ENCODE measurements at places on chromosomes 7 and 10.

GRCh38 chr10:113443141-113443925 is 109.5 kb upstream of the HABP2 start:
- DNase-seq: no peak

DNA sequence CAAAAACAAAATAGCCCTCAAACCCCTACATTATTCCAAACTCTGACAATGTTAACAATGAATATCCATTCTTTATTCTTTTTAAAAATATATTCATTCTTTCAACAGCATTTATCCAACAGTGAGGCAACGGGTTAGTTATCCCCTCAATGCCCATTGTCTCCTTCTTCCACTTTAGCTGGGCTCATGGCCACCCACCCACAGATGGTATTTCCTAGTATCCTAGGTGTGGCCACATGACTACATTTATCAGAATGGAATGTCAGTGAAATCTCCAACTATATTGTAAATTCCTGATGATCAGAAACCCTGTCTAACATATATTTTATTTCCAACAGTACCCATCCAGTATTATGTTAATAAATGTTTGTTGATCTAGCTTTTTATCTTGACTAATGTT is 13.6 kb downstream of the HOXA1 start:
- no peak for DNase-seq

GRCh38 chr7:20482071-20482470 is 133.4 kb upstream of the ABCB5 start:
- no peak for DNase-seq

GRCh38 chr10:60382946-60383681 is 6.6 kb downstream of the ANK3 start:
- no peak for DNase-seq

DNA sequence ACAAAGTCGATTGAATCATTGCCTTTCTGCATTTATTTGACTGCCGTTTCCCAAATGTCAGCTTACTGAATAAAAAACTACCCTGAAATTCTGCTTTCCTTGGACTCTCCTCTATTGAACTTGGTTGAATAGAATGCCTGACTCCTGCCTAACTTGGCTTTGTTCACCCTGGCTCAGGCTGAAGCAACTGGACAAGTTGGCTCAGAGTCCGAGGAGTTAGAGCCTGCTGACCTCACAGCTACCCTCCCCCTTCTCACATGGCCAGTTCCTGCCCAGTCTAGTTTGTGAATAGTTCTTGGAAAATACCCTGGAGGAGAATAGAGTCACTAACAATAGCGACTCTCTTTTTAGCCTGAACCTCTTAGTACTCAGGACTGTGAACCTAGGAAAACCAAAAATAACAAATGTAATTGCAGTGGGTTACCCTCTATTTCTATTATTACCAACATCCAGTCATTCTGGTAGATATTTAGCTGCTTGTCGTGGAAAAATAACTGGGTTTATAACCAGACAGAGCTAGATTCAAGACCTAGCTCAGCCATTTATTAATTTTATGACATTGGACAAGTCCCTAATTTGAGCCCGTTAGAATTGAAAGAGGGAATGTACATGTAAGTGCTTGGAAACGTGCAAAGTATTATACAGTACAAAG is 17.3 kb upstream of the NRBF2 start:
- DNase-seq: no peak

DNA sequence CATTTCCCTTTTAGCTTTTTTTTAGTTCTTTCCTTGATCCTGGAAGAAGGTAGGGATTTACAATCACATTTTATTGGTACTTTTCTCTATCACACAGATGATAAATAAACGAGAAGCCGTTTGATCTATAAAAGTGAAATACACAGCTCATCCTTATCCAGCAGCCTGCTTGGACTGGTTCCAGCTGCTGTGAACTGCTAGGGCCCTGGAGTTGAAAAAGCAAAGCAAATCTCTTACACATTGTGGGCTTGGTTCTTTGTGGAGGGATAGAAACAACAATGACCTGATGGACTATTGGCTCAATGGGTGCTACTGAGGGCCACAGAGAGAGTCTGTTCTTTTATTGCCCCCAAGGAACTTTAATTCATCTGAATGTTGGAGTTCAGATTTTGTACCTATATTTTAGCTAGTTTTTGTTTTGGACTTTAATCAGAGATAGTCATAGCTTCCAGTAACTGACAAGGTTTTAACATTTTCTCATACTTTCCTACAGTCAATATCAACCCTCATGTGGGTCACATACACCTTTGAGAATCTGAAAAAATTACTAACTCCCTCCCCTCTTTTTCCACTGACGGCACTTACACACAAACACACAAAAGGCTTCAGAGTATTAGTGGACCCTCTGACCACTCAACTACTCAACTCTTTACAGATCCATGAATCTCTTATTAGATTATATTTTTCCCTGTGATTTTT is 91.6 kb upstream of the CCDC6 start:
- no peak for DNase-seq

DNA sequence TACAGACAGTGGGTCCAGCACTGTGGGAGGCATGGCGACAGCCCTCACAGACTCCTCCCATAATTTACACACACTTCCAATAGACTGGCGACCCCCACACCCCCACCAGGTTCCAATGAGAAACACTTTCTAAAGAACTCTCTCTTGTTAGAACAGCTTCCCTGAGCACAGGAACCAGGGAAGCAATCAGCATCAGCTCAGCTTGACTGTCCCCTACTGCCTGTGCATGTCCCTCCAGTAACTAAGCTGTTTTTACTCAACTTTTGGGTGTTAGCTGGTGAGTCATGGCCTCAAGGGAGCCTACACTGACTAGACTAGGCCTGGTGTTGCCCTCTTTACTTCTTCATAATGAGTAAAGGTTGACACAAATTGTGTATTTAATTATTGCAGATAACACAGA is 32.6 kb upstream of the HERPUD2 start:
- no peak for DNase-seq

- no peak for DNase-seq
Observed at GRCh38 chr7:148712678-148713329, 14.1 kb downstream of the CUL1 start.

GRCh38 chr7:136874393-136875032 is 6.1 kb downstream of the CHRM2 start:
- DNase-seq: no peak

GRCh38 chr7:25541094-25541821 is 313.0 kb upstream of the NPVF start:
- DNase-seq: no peak

- DNase-seq: no peak
Observed at GRCh38 chr10:5595095-5595494, 70.3 kb downstream of the CALML3 start.

DNA sequence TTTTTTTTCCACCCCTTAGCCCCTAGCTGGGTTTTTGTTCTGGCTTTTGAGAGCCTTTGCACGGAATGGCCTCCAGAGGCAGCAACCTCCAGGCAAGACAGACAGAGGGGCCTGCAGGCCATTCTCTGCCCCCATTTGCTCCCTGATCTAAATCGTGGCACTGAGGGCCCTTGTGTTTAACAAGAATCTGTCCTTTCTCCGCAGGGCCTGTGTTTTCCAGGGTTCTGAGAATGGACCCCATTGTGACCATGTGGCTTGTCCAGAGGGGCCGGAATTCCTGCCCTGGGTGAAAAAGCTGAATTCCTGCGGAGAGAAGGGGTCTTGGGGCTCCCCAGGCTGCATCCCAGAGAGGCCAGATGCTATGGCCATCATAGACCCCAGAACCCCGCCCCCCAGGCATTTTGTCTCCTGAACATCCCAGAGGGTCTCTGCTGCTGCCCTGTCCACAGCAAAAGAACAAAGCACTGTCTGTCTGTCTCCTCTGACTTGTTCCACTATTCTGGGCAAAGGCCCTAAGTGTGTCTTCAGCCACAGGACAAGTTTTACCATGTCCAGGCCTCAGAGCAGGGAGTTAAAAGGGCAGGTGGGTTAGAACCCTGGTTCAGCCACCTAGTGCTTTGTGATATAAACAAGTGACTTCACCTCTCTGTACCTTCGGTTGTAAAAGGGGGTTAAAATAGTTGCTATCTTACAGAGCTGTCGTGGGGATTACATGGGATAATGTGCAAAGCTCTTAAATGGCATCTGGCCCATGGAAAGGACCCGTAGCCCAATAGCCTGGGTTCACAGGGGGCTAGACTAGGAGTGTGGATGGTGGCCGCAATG is 155.6 kb downstream of the SH3PXD2A start:
- no peak for DNase-seq

DNA sequence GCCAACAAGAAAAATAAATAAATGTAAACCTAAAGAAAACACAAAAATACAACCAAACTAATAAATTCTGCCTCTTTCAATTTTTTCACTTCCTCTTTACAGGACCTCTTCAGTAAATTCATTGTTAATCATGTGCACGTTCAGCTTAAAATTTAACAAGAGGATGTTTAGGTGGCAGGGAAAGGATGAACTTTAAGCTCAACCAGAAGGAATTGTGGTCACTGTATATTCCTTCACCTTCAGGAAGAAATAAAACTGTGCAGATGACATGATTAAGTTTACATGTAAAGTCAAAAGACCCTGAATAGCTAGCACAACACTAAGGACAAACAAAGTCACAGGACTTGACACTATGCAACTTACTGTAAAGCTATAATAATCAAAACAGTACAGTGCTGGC is 33.0 kb downstream of the KIF5B start:
- no peak for DNase-seq

DNA sequence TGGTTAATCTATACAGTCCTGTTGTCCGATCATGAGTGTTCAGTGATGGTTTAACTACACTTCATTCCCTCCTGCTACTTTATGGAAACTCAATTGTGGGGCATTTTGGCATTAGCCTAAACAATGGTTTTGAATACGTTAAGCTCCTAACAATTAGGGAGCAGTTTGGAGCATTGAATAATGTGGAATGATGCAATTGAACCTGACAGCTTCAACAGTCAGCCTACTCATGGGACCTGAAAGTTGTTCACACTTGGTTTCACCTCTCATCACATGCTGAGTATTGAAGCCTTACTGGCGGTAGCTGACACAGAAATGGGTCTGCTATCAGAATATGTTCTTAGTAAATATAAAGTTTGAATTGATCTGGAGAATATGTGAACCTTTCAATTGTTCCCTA is 186.1 kb downstream of the MLLT10 start:
- no peak for DNase-seq

DNA sequence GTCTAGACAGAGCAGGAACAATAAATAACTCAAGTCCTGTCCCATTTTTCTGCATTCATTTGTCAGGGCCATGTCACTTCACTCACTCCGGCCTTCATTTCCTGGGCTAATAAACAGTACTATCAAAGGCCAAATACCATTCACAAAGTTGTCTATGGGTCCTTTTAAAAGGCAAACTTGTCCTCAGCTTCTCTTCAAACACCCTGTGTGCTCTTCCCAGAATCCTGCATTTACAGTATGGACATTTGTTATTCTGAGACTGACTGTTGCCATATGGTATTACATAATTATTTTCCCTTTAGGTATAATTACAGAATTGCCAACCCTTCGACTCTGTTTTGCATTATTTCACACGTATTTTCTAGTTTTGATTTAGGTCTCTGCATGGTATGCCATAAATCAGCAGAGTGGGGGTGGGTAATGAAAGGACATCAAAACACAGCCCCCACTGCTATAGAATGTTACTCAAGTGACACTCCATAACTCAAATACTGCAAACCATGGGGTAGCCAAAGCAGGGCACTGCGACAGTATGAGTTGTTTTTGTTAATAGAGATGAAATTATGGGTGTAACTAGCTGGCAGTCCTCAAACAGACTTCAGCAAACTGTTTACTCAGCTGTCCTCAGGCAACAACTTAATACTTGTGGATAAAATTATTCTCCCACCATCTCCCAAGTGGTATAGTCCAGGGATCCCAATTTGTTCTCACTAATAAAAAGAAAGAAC is 183.7 kb downstream of the TRIL start:
- no peak for DNase-seq

DNA sequence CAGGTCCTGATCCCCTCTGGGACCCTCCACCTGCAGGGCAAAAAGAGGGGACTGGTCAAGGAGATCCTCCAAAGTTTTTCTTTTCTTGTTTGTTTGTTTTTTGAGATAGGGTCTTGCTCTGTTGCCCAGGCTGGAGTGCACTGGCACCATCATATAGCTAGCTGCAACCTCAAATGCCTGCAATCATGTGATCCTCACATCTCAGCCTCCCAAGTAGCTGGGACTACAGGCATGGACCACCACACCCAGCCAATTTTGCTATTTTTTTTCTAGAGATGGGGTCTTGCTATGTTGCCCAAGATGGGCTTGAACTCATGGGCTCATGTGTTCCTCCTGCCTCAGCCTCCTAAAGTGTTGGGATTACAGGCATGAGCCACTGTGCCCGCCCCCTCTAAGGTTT is 41.0 kb downstream of the EPHB4 start:
- no peak for DNase-seq

DNA sequence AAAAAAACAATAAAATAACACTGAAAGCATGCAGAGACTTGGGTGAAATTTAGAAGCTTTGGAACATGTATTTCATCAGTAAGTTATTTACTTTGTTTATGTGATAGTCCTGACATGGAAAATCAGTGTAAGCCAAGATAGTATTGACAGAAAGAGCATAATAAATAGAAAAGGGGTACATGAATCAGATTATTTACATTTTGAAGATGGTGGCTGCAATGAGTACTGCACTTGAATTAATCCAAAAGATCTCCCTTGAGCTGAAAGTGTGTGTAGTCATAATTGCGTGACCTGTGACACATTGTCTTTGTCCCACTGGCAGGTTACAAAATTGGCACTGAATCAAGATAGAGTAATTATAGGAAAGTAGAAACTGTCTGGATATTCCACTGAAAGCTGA is 562.9 kb downstream of the GFRA1 start:
- DNase-seq: no peak

GRCh38 chr7:141663081-141663849 is 38.7 kb downstream of the DENND11 start:
- no peak for DNase-seq

- DNase-seq: no peak
Observed at GRCh38 chr7:112556633-112557032, 75.8 kb downstream of the LSMEM1 start.

GRCh38 chr7:2947058-2947780 is 96.4 kb downstream of the CARD11 start:
- DNase-seq: no peak
